SK-N-DZ (cell line): ENCODE measurements at places on chromosomes 16 and 17.

GRCh38 chr17:31788956-31789355 is 70.1 kb downstream of the COPRS start:
- DNase-seq: no peak

GRCh38 chr17:81924557-81925532 is 2.7 kb downstream of the MAFG start:
- DNase-seq: no peak

DNA sequence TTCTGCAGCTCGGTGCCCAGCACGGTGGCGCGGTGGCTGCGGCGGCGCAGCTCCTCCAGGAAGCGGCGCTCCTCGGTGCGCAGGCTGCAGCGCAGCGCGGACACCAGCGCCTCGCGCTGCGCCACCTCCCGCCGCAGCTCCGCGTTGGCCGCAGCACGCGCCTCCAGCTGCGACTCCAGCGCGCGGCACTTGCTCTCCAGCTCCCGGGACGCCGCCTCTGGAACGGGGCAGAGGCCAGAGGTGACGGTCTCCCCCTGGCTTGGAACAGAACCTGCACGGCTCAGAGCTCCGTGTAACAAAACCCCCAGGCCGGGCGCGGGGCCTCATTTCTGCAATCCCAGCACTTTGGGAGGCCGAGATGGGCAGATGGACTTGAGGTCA is 13.2 kb upstream of the CLUH start:
- DNase-seq: no peak

DNA sequence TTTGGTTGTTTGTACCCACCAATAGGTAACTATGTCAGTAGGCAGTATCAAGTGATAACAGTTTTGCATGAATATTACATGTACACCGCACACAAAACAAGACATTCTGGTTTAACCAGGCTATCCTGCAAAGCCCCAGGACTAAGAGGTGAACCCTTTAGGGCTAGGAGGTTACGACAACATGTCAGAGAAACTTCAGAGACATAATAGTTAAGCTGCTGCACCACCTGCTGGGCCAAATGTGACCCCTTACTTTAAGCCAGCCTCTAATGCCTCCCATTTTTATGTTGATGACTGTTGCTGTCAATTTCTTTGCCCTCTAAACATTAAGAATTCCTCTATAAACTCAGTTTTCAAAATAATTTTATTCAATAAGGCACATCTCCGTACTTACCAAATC is 15.4 kb downstream of the SRP68 start:
- DNase-seq: no peak

DNA sequence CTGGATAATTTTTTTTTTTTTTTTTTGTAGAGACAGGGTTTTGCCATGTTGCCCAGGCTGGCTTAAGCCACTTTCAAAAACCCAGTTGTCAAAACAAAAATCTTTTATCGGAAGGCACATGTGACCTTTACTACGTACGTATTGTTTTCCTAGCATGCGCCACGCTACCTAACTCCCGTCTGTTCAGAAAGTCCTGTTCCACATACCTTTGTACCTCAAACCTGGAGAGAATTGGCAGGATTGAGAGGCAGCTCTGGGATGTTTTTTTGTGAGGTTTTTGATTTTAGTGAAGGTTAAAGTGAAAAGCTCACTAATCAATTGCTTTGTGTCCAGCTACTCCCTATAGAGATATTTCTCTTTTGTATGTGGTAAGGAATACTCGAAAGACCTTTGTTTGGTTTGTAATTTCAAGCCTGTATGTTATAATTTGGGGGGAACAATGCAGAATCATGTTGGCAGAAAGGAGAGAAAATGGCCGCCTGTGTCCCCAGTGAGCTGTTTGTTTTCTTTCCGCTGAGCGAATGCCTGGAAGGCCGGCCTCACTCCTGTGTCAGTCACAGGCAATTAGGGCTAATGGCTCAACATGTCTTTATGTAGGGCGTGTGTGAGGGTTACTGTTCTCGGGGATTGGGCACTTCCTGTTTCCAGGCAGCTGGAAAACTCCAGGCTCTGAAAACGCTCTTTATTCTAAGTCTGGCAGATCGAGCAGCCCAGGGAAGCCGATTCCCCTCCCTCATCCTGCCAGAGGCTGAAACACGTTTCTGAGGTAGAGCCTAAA is 60.8 kb upstream of the CLEC18A start:
- peak; percentile 96 for DNase-seq

GRCh38 chr17:39769974-39770587 is 32.3 kb downstream of the GRB7 start:
- DNase-seq: no peak

GRCh38 chr16:28845761-28846079 is 428 bp downstream of the TUFM start:
- DNase-seq: no peak

DNA sequence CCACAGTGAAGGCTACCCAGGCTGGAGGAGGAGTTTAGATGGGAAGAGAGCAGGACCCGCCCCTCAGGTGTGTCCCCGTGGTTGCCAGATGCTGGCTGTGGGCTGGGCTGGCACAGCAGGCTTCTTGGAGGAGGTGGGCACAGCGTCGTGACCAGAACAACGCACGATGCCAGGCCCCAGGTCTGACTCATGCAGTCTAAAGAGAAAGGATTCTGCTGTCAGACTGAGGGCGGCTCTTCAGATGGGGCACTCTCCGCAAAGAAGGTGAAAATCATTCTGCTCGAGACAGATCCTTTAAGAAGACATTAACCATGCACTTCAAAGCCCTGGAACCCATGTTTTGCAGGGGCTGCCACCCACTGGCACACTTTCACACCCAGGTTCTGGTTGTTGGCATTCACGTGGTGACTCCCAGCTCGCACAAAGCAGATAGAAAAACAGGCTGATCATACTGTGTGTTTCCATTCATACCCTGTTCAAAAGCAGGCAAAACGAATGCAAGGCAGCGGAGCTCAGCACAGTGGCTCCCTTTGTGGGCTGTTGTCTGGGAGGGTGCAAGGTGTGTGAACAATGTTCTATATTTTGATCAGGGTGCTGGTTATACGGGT is 19.0 kb downstream of the CACNG4 start:
- DNase-seq: no peak

DNA sequence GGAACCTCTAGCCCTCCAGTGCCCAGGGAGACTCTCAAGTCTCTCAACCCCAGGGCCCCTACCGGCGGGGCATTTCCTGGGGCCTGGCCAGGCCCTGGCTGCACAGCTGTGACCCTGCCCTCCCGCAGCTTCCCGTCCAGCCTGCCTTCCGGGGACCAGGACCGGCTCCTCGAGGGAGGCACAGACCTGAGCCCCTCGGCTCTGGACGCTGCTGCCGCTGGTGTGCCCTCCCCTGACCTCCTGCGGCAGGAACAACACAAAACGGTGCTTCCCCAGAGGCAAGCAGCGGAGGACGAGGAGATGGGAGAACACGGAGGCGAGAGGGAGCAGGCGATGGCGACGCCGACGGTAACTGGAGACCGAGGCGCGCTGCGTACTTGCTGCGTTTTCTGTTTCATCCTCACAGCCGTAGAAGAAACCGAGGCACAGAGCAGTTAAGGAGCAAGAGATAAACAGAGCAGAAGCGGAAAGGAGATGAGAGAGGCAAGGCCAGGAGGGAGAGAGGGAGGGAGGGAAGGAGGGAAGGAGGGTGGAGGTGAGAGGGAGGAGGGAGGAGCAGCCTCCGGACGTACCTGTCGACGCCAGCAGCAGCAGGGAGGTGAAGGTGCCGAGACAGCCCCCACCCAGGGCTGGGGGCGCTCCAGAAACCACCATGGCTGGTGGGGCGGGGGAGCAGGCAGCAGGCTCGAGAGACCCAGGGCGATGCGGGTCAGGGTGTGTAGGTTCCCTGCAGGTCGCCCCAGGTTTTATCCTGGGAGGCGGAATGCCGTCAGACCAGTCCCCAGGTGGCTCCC is at the start of gene PRSS22:
TSS of gene PRSS22 (minus strand) at position 720 of the 794 bp plus-strand sequence. CDS start at position 654, 66 bp downstream.
- no peak for DNase-seq

DNA sequence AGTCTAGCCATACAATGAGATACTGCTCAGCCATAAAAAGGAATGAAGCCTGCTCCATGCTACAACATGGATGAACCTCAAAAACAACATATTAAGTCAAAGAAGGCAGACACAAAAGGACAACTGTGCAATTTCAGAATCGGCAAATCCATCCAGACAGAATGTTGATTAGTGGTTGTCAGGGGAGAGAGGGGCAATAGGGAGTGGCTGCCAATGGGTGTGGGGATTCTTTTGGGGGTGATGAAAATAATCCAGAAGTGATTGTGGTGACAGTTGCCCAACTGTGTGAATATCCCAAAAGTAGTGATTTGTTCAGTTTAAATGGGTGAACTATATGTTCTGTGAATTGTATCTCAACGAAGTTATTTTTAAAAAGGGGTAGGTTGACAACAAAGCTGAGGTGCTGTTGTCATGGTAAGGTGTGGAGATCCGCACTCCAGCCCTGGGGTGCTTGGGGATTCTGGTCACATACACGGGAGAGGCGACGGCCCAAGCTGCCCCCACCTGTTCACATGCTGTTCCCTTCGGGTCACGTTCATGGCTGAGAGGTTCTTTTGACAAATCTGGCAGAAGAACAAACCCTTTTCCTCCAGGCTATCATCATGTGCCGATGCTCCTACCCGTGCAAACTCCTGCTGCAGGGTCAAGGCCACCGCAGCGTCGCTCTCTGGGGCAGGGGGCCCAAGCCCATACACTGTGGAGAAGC is 9.6 kb downstream of the SLX4 start:
- DNase-seq: no peak

GRCh38 chr16:13262270-13263090 is 361.1 kb downstream of the SHISA9 start:
- no peak for DNase-seq

- no peak for DNase-seq
Observed at GRCh38 chr17:75589919-75590303, 2.3 kb downstream of the MYO15B start.

DNA sequence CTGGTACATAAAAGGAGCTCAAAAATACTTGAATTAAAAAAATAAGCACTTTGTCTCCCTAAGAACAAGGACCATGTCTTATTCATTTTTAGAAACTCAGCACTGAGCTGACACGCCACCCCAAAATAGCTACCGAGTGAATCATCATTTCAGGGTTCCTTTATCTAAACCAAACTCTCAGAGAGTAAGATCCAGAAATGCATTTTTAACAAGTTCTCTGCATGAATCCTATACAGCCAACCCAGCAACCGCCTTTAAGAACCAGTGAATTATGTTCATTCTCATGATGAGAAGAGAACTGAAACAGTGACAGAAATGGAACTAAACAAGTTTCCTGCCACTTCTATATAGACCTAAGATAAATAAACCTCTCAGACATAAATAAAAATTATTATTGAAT is 8.7 kb downstream of the C16orf87 start:
- DNase-seq: no peak

DNA sequence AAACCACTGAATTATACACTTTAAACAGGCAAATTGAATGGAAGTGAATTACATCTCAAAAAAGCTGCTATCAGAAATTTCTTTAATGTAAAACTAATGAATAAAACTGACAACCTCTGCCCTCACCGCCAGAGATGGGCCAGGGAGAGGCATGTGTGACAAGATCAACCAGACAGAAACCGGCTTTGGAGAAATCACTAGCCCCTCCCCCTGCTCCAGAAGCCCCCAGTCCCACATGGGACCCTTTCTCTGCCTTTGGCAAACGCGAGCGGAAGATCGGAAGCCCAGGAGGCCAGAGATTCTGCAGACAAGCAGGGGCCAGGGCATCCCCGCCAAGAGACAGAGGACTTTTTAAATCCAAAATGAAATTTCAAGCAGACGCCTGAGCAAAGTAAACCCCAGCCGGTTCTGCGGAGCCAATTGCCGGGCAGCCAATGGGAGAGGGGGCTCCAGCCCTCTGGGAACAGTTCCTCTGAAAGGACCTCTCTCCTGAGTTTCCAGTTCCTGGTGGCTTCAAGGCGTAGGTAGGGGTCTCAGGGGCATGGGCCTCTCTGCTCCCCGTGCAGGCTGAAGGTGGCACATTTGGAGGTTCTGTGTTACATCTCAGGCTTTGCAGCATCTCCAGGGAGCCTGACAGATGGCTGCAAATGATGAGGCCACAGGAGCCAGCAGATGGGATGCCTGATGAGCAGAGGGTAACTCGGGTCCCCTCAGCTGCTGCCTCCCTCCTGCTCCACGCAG is 118.1 kb downstream of the GSG1L start:
- peak; percentile 58 for DNase-seq

DNA sequence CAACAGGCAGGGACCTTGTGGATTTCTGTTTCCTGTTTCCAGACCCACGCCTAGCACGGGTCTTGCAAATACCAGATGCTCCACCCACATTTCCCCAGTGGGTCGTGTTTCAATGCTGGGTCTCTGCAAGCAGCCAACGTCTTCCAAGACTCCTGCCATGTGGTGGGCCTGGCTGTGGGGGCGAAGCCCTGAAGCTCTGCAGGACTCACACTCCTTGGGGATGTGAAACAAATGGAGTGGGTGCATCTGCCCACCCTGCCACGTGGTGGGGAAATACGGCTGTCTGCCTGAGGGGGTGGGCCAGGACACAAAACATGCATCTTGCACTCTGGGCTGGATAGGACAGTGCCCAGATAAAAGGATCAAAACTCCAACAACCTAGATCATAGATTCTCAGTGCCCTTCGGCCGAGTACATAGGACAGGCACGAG is 32.6 kb downstream of the FA2H start:
- no peak for DNase-seq

- no peak for DNase-seq
Observed at GRCh38 chr17:48132385-48132784, 24.8 kb downstream of the SNX11 start.

GRCh38 chr17:57636274-57636673 is 108.8 kb downstream of the CCDC182 start:
- no peak for DNase-seq

GRCh38 chr17:79789943-79790804 is 6.7 kb downstream of the CBX8 start:
- no peak for DNase-seq

GRCh38 chr16:10616419-10616755 is 36.0 kb upstream of the EMP2 start:
- DNase-seq: no peak

- DNase-seq: no peak
Observed at GRCh38 chr16:11318817-11319216, 26.4 kb upstream of the RMI2 start.

DNA sequence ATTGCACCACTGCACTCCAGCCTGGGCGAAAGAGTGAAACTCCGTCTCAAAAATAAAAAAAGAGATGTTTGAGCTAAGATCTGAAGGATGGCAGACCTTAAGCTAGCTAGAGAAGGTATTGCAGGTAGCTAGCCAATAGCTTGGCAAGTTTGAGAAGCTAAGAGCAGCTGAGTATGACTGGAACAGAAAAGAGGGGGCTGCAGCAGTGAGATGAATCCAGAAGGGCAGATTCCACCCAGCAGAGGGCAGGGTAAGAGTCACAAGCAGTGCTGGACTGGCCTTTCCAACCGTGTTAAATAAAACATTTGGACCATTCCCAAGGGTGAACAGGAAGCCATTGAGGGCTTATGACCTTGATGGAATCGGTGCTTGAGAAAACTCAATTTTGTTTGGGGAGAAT is 5.7 kb upstream of the PHAF1 start:
- no peak for DNase-seq

DNA sequence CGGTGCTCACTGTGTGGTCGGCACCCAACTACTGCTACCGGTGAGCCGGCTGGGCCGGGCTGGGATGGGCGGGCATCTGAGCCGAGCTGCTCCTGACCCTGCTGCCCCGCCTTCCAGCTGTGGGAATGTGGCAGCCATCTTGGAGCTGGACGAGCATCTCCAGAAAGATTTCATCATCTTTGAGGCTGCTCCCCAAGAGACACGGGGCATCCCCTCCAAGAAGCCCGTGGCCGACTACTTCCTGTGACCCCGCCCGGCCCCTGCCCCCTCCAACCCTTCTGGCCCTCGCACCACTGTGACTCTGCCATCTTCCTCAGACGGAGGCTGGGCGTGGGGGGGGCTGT is 6.9 kb downstream of the TBX6 start:
- DNase-seq: no peak

GRCh38 chr17:48391444-48391843 is 38.6 kb downstream of the SKAP1 start:
- no peak for DNase-seq

- peak; percentile 79 for DNase-seq
Observed at GRCh38 chr17:19410875-19411620, at the start of gene RNF112. TSS of gene RNF112 (plus strand) at chr17:19411232. CDS start at chr17:19411409, 177 bp downstream.
